Right renal cortex interstitium (tissue), 3 donors: ENCODE measurements at places on chromosomes 16 and 17.

DNA sequence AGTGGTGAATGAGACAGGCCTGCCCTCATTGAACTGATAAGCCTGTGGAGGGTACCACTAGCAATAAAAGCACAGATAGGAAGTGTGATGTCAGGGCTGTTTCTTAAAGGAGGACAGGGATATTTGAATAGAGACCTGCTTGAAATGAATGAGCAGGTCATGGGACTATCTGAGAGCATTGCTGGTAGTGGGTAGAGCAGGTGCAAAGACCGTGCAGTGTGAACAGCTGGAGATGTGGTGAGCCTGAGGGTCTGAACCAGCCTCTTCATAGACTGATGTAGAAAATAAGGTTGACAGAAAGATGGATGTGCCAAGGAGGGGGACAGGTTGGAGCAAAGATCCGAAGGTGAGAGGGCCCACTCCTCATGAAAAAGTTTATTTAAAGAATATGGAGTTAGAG is 2.4 kb downstream of the NUP93 start:
- DNase-seq = no peak

- DNase-seq = no peak
Observed at GRCh38 chr17:50514936-50515702, 6.9 kb downstream of the MYCBPAP start.

DNA sequence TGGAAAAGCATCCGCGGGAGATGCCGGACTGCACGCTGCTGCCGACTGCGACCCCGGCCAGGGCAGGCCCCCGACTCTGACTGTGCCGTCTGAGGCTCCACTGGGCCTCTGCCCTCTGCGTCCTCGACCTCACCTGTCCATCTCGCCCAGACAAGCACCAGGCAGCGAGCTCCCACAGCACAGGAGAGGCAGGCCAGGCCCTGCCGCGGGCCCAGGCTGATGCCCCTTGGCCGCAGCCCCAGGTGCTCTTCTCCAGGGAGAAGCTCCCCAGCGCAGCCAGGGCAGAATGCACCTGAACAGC is 98.1 kb upstream of the DNAH17 start:
- no peak for DNase-seq

DNA sequence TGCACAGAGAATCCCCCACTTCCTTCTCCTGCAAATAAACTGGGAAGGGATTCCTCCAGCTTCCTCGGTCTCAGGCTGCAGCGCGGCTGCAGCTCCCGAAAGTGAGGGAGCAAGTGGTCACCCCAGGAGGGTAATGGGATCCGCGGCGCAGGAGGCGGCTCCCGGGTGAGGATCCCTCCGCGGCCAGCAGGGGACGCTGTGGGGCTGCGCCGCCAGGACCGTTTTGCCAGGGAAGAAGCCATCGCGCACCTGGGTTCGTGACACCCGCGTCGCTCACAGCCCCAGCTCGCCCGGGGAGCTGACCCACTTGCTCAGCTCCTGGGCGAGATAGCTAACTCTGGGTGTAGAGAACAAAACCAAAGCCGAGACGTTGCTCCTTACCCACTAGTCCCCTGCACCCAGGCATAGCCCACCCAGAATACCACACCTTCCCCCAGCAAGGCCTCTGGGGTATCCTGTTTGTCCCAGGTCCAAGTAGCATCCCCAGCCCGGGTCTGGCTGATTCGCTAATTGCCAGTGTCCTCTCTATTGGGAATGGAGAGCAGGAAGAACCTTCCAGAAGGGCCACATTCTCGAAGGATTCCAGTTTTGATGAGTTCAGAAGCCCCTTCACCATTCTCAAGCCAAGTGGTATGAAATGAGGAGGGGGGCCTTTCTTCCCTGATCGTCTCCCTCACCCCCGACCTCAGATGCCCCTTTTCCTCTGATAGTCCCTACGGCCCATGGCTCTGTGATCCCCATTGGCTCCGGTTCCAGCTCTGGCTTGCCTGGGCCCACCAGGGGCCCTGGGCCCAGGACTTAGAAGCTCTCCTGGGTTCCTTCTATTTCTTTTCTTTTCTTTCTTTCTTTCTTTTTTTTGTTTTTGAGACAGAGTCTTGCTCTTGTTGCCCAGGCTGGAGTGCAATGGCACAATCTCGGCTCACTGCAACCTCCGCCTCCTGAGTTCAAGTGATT is 14.1 kb downstream of the CYGB start:
- DNase-seq = no peak

DNA sequence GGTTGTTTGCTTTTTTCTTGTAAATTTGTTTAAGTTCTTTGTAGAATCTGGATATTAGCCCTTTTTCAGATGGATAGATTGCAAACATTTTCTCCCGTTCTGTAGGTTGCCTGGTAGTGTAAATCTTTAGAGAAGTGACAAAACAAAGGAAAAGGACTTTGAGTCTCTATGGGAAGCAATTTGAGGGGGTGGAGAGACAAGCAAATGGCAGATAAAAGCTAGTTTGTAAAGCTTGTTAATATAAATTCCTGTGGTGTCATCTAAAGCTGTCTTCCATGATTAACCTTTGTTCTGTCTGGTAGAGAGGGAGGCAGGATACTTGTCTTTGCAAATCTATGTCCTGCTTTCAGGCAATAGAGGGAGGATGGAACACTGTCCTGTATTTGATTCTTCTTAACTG is 40.6 kb upstream of the CACNG4 start:
- DNase-seq = no peak
